ENCODE measurements at places on chromosomes 4 and X.

DNA sequence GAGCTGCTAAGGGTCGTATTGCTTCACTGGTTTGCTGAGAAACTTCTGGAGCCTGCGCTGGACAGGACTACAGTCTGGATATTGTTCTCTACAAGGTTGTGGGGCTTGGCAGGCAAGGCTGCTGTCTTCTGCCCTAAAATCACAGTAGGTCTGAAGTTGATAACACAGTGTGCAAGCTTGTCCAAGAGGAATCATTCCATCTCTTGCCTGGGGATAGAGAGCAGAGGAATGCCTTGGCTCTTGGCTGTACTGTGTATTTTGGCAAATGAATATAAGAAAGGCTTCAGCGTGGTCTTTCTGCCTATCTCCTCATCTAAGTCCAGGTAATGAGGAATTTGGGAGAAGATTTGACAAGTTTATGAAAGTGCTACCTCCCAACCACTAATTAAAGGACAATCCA is 9.4 kb upstream of the RASL11B start:
- DNase-seq = no peak

- DNase-seq = no peak
These were observed 2680.3 kb downstream of the PCDH7 start for GRCh38 chr4:33400504-33400903.

GRCh38 chr4:68383115-68383514 is 33.2 kb upstream of the YTHDC1 start:
- no peak for DNase-seq

- DNase-seq = no peak
These were observed 32.0 kb upstream of the ANXA5 start for GRCh38 chr4:121728798-121729226.

- DNase-seq = no peak
These were observed 128.7 kb downstream of the ARHGAP24 start for GRCh38 chr4:85603437-85604336.

- DNase-seq = no peak
These were observed 1.5 kb downstream of the PGRMC1 start for GRCh38 chrX:119237562-119237942.

DNA sequence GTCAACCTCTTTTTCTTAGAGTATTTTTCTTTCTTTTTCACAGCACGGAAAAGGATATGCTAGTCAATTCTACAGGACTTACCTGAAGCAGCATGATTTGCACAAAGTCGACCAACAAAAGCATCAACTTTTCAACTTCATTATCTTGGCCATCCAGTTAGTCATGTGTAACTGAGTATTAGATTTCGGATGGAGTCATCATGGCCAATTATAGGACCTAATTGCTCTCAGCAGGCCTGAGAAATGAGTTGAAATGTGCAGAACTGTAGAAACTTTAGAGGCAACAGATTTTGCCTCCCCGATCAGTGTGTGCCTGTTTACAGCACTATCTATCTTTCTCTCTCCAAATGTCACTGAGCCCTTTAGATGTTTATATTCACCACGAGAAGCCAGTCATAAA is 41.0 kb downstream of the PCDH10 start:
- no peak for DNase-seq

Measured in activated CD8-positive, alpha-beta memory T cell treated with anti-CD3 and anti-CD28 coated beads, Interleukin-2, amount 50 U/mL, for 4 hours (primary cell).